ENCODE measurements at places on chromosomes 2 and 18.

- DNase-seq, result no peak
These were observed 190.7 kb downstream of the INSIG2 start for GRCh38 chr2:118279005-118279404.

GRCh38 chr2:164182116-164182627, 439.1 kb downstream of the GRB14 start:
- DNase-seq, result no peak

GRCh38 chr2:10267551-10268465, 34.9 kb upstream of the HPCAL1 start:
- DNase-seq, result no peak

DNA sequence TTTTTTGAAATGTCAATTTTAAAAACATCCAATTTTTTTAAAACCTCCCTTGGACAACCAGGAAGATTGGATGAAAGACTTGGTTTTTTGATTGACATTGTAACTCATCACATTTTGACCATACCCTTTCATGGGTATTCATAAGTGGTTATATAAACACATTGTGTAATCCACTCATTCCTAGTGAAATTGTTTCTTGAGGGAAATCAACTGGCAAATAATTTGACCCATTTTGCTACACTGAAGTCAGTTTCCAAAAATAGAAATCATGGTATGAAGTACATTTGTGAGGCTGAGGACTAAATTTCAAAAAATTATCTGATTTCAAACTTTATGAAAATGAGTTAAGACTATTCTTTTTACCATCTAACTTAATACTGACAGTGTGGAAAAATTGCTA, 31.5 kb downstream of the FBXO48 start:
- no peak for DNase-seq

- DNase-seq, result no peak
These were observed 28.2 kb downstream of the SOX11 start for GRCh38 chr2:5720426-5720825.

DNA sequence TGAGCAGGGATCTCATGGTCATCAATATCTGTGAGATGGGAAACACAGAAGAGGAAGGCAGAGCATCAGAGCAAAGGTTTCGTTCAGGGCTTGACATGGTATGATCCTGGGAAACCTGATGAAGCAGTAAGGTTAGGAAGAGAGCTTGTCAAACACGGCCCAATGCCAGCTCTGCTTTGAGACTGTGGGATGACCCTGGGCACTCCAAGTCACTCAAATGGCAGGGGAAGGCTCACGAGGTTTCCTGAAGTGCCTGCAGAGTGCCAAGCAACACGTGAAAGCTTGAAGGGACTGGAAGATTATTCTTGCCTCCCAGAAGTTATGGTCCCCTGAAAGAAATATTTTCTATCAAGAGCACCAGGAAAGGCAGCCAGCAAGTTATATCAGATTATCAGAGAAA, 6.5 kb downstream of the MCFD2 start:
- DNase-seq, result no peak

- no peak for DNase-seq
These were observed 2.8 kb downstream of the CYTIP start for GRCh38 chr2:157441072-157441454.

DNA sequence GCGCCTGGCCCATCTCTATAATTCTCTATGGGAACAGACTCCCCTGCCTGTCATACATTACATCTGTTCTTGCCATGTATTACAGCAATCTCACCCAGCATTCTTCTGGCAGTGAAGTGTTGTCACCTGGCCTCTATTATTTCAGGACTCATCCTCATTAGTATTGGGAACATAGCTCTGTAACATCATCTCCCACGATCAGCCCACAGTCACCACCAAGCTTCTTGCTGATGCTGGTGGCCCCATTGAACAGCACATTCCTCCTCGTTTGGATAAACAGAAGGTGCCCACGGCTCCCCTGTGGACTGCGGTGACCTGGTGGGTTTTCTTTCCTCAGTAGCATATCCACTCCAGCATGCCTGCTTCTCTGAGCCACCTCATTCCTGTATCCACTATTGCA, 21.5 kb downstream of the CHCHD5 start:
- DNase-seq, result no peak

GRCh38 chr2:28639836-28640235, 111.8 kb upstream of the PPP1CB start:
- no peak for DNase-seq

GRCh38 chr2:162890690-162891311, 52.2 kb upstream of the KCNH7 start:
- DNase-seq, result peak; percentile 58

DNA sequence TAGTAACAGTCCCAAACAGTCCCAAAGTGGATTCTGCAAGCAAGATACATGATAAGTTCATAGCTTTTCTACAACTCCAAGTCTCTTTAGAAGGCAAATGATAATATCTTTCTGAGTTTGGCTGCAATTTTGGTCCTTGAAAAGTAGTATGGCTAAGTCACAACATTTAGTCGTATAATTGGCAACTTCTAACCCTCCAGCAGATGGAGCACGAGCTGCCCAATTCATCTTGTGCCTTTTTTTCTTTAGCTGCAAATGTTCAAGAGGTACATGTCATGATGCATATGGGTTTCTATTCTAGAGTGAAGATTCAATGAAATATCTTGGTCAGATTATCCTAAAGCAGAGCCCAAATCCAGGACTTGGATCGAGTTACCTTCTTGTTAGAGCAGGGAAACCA, 127.0 kb upstream of the KLHL14 start:
- no peak for DNase-seq

DNA sequence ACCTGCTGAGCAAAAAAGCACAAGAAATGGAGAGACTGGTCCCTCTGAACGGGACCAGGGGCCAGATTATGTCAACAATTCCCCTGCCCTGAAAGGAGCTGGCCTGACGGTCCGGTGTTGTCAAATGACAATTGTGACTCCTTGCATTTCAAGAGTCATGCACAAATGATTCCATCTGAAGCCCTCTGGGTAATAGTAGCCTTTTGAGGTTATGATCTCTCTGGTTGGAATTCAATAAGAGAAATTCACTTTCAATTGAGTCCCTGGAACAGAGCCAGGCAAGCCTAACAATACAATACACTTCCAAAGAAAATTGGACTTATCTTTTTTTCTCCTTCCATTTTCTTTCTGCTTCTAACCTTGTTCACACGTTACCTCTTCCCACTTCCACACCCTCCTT, 116.9 kb downstream of the C1D start:
- no peak for DNase-seq

DNA sequence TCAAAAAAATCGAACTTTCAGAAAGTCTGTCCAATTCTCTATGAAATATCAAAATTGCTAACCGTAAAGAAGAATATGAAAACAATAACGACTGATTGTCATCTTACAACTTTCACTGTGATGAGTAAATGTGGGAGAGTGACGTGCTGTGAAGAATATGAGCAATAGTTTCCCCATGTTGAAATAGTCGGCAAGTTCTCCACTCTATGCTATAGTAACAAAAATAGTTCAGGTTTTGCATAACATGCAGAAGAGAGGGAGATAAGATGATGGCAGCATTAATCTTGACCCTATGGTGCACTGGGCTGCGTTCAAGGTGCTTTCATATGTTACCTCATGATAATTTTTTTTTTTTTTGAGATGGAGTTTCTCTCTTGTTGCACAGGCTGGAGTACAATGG, 196.8 kb upstream of the CYRIA start:
- DNase-seq, result no peak

DNA sequence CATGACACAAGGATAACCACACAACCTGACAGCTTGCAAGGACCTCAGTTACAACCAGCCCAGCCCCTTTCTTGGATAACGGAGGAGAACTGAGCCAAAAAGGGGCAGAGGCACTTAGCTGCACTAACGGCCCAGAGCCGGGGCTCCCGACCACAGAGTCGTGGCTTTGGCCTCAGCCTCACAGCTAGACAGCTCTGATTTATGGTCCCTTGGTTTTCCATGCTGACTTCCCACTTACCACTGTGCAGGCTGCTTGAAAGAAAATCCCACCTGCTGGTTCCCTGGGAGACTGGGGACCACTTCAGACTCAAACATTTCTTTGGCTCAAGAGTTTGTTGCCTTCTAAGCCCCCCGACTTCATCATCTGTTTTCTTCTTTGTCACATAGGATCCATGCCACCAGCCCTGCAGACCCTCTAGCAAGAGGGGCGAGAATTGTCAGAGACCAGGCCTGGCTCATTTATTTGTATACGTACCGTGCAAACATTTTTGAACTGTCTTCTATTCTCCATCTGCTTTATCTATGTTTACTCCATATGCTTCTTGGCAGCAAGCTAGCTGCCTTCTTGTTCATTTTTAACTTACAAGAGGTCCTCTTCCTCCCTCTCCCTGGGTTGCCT, 352.6 kb upstream of the MYT1L start:
- no peak for DNase-seq

DNA sequence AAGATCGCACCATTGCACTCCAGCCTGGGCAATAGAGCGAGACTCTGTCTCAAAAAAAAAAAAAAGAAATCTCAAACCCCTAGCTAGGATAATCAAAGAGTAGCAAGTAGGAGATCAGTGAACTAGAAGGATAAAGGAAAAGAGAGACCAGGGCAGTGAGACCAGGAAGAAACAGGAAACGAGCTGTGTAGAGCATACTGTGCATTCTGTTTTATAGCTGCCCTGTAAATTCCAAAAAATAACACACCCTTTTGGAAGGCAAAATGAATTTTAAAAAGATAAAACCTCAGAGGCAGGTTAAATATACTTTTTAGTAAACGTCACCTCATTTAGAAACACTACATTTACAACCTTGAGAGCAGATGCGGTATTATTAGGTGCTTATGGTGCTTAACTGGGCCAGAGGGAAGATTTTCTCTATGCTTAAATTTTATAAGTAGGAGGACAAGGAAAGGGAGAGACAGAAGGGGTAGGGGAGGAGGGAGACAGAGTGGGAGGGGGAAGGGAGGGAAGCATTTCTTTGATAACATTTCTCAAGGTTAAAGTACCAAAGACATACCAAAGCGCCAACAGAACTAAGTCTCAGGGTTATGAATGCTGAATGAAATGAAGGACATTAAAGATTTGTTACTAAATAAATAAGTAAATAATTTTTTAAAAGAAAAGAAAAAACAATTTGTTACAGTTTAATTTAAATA, 30.1 kb downstream of the FEZ2 start:
- DNase-seq, result no peak

DNA sequence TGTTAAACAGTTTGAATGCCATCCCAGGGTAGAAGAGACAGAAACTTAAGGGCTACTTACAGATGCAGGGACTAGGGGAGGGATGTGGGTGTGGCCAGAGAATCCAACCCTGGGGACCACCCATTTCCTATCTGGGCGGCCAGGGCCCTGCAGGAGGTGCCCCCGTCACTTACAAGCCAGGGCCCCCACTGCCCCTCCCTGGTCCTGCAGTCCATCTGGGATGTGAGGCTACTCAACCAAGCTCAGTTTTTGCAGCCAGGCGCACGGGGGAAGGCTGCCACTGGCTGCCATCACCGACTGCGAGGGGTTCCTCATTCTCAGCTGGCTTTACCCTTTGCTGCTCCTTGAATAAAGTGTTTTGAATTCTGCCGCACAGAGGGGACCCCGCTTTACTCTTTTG, 42.1 kb downstream of the RRM2 start:
- DNase-seq, result no peak

- DNase-seq, result no peak
These were observed 26.9 kb upstream of the ARL5A start for GRCh38 chr2:151855111-151855510.

DNA sequence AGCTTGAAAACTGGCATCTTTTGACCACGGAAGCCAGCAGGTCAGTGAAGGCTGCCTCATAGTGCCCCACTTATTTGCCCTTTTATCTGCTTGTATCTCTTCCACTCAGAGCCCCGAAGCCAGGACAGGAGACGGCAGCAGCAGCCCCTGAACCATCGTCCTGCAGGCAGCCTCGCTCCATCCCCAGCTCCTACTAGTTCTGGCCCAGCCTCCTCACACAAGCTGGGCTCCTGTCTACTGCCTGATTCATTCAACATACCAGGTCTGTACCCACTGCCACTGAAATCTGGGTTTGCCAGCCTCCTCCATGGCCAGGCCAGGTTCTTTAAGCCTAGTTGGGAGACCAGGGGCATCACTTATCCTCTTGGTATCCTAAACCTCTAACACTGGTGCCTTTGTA, 4.1 kb downstream of the OST4 start:
- DNase-seq, result no peak

- no peak for DNase-seq
These were observed 57.8 kb upstream of the GPR45 start for GRCh38 chr2:105183555-105184323.

GRCh38 chr2:88489181-88489580, 36.7 kb upstream of the FOXI3 start:
- DNase-seq, result no peak

DNA sequence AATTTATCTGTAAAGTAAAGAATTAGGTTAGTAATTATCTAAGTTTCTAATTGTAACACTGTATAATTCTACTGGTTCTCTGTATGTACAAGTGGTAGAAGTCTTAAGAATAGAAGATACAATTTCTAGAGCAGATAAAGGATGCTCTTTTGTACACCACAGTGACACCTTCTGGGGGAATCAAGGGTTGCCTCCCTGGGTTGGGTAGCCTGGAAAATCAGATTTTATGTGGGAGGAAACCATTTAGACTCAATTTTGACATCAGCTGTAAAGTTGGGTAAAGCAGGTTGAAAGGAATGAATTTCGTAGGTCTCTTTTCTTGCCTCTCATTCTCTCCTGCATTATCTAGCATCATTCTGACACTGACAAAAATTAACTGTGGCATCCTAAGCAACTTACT, 354.8 kb downstream of the DCC start:
- DNase-seq, result no peak

- DNase-seq, result no peak
These were observed 199.9 kb upstream of the FN1 start for GRCh38 chr2:215635788-215636139.

GRCh38 chr2:238925816-238926521, 78.1 kb downstream of the TWIST2 start:
- DNase-seq, result no peak

DNA sequence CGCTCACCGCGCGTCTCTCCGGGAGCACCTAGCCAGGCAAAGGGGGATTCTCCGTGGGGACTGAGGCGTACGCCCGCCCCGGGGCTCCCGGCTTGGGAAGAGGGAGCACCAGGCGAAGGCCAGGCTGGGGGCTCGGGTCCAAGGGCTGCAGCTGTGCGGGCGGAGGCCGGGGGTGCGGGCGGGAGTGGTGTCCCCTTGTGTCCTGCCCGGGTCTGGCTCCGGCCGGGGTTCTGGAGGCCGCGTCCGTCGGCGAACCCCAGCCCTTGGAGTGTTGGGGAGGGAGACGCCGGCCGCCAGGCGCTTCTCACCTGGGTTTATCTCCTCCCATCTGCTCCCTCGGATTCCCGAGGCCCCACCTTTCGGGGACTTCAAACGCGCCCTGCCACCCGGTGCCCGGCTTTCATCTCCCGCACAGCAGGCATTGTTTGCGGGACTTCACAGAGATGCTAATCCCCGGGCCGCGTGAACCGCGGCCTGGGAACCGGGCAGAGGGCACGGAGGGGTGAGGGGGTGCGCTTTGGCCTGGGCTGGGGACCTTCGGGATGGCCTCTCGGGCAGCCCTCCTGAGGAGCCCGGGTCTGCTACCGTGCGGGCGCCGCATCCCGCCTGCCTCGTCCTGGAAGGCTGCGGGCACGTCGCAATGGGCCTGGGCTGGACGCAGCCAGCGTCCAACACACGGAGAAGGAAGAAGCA, 5.0 kb upstream of the GBX2 start:
- DNase-seq, result no peak
